ENCODE measurements at places on chromosomes 4 and X.

- DNase-seq: no peak
Observed at GRCh38 chr4:183335369-183335940, 13.2 kb upstream of the CLDN24 start.

DNA sequence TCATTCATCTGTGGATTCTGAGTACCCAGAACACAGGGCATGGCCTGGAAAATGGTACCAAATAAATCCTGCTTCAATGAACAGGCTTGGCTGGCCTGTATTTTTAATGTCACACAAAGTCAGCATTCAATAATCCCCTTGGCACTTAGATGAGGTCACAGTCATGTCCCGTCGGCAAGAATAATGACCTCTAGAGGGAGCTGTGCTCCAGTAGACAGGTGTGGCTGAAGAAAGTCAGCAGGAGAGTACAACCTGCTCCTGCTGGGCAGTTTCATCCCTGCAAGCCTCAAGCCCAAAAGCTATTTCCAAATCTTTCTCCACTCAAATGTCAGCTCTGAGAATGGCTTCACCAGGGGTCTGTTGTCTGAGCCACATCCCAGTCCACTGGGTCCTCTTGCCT is 404.0 kb upstream of the F9 start:
- DNase-seq: no peak

- DNase-seq: no peak
Observed at GRCh38 chrX:21843179-21843578, 3.8 kb downstream of the MBTPS2 start.

GRCh38 chrX:148610328-148610698 is 109.9 kb downstream of the AFF2 start:
- no peak for DNase-seq

- no peak for DNase-seq
Observed at GRCh38 chrX:111869639-111870034, 6.3 kb upstream of the TRPC5OS start.

- no peak for DNase-seq
Observed at GRCh38 chr4:184587221-184587620, 62.0 kb downstream of the CASP3 start.

GRCh38 chrX:12973561-12974304 is 1.2 kb upstream of the TMSB4X start:
- no peak for DNase-seq

DNA sequence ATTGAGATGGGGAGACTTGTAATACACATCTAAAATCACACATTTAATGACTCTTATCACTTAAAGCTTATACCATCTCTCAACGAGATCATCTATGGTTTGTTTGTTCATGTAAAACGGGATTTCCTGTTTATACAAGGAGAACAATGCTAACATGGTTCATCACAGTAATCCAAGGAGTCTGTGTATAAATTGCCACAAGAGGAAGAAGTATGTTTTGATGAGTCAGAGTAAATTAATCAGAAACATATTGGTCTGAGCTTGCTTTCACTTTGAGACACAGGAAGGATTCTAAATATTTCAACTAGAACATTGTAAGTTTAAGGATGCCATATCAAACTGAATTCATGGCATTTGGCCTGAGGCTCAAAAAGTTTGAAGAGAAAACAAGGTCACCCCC is 594.1 kb downstream of the GLUD2 start:
- DNase-seq: no peak

DNA sequence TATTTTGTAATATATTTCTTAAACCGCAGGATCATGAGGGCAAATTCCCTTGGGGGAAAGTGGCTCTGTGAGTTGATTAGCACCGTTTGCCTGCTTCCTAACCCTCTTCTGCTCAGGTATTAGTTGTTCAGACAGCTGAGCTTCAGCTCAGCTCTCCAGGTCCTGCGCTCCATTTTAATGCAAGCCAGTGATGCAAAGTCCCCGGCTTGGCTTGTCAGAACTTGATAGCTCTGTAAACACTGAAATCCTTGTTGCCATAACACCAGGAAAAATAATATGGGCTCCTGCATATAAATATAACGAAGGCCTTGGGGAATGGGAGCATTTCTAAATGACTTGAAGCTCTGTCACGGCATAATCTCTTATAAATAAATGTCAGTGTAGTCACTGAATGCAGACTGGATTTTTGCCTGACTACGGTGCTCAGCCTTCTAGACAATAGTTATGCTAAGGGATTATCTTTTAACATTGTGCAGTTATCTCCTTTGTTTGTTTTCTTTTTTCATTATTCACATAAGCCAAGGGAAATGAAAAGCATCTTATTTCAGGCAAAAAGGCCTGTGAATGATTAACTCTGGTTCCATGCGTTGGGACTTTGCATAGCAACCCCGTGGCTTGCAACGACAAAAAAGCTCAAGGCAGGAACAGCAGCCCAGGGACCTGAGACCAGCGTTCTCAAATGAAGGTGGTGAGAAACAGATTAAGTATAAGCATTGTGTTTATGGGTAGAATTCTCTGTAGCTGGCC is 253.2 kb downstream of the SPRY1 start:
- no peak for DNase-seq

DNA sequence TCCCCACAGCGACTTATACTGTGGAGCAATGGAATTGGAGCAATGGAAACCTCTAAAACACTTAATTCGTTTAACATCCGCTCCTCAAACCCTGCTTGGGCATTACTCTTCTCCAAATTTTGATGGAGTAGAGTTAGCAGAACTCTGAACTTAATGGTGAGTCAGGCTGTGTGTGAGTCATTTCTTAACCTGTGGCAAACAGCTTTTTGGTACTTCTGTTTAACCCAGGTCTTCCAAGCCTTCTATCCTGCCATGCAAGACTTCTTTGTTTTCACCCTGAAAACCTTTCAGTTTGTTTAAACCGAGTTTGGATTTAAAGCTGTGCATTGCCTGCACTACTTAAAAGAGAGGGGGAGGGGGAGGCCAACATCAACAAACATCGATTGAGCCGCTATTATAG is 3.6 kb upstream of the AMOT start:
- DNase-seq: no peak

DNA sequence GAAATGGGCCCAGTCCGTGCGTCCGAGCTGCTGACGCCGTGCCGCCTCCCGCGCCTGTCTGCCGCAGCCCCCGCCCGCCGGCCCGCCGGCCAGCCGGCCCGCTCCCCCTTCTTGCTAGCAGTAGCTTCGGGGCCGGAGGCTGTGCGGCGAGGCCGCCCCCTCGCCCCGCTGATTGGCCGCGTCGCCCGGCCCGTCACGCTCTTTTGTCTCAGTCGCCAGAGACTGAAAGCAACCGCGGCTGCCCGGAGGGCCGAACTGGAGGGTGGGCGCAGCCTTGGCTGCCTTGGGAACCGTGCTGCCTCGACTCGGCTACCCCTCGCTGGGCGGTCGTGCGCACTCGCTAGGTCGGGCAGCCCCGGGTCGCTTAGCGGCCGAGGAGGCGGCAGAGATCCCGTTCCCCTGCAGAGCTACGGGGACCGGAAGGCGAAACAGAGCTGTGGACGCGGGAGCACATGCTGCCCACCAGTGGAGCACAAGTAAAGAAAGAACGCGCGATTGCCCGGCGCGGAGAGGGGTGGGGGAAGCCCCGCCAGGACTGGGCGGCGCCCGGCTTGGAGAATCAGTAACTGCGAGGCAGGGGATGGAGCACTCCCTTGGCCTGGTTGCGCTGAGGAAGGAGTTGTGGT is at the start of gene ZCCHC18:
TSS of gene ZCCHC18 (plus strand) at position 198 of the 626 bp plus-strand sequence. CDS start 1,589 bp downstream, outside the sequence.
- DNase-seq: no peak

DNA sequence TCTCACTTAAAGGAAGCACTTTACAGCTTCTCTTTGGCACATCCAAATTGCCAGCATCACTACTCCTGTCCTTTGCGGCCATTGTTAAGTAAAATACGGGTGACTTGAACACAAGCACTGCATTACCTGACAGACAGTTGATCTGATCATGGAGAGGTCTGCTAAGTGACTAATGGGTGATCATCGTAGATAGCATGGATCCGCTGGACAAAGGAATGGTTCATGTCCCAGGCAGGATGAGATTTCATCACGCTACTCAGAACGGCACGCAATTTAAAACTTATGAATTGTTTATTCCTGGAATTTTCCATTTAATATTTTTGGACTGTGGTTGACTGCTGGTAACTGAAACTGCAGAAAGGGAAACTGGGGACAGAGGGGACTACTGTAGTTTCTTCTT is 94.1 kb downstream of the NEUROG2 start:
- no peak for DNase-seq

DNA sequence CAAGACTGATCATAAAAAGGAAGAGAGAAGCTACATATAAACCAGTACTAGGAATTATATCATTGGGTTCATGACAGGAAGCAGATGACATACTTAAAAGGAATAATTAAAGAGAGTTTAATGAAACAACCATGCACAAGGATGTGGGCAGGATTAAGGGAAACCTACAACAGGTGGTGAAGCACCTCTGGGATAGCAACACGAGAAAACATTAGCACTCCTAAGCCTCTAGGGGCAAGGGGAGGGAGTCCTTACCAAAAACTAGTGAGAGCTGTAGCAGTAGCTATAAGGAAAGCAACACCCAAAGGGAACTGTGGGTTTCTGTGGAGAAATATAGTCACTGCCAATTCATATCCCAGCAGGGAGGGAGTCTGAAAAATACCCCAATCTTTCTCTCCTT is 7.2 kb upstream of the THOC2 start:
- no peak for DNase-seq

- no peak for DNase-seq
Observed at GRCh38 chr4:114161809-114162208, 182.4 kb upstream of the ARSJ start.

GRCh38 chr4:186684889-186685309 is 38.8 kb downstream of the FAT1 start:
- no peak for DNase-seq
